ENCODE measurements at places on chromosomes 12 and 14. TPM values are rescaled to one million over a fixed set of nuclear protein-coding genes. Genes with fewer than 3 reads are reported as not detected.

Gene GSC
- 3.5 TPM for total RNA-seq

Gene NAA25
- 36.8 TPM for total RNA-seq

Gene PDE6H
- not detected for total RNA-seq

Gene TMEM132C
- under 0.01 TPM for total RNA-seq

Gene SLC39A2
- not detected for total RNA-seq

Gene EXOC3L4
- total RNA-seq, result not detected

Gene ESRRB
- total RNA-seq, result not detected

Gene RNF212B
- not detected for total RNA-seq

Data from subcutaneous preadipocyte (primary cell).